CD8-positive, alpha-beta memory T cell (primary cell): ENCODE measurements at places on chromosomes 2 and 18. TPM values are rescaled to one million over a fixed set of nuclear protein-coding genes. Genes with fewer than 3 reads are reported as not detected.
A peak's percentile ranks its signal among the peaks of the same experiment; 100 is the strongest.

- DNase-seq: no peak
Observed at GRCh38 chr2:85807756-85808155, 54.0 kb downstream of the ATOH8 start.

The GAL3ST2 gene
- 0.16 TPM for total RNA-seq

- no peak for DNase-seq
Observed at GRCh38 chr18:34870555-34871310, 160.6 kb downstream of the DTNA start.

The C2orf66 gene
- not detected for total RNA-seq

The ASPRV1 gene
- total RNA-seq: 0.77 TPM

The SULT1C2 gene
- not detected for total RNA-seq

GRCh38 chr2:45882707-45883602 lies 231.5 kb downstream of the PRKCE start:
- no peak for DNase-seq

GRCh38 chr2:69830045-69830905 lies 815 bp downstream of the GMCL1 start:
- DNase-seq: peak; percentile 66

DNA sequence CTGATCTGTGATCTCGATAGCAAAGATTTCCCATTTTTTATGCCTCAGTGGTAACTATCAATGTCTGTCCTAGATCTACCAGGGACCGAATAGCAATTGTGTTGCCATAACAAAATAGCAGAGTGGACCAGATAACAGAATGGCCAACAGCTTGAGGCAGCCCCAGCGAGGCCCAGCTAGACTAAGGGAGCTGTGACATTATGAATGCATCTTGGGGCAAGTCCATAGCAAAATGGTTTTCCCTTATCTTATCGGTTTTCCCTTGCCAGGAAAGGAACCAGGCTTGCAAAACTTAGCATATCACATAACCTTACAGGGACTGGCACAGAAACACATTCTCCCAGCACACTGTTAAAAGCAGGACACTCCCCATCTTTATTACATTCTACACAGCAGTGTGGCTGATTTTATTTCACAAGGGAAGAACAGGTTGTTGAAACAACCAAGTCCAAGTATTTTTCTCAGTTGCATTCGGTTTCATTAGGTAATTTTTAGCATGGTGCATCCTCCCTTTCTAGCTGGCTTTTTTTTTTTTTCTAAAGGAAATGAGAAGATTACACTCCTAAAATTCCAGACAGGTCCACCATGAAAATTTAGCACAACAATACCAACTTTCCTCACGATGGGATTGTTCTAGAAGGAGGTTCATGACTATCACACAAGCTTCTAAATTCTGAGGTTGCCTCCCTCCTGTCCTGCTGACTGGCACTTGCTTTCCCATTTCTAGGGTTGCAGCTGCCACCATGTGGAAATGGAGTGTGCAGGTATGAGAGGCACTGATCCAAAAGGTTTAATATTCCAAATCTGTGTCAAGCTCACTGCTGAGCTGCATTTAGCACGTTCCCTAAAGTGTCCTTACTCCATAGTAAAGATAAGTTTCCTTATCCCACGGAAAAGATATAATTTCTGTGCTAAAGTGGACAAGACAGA lies 97.0 kb upstream of the SLC35G4 start:
- no peak for DNase-seq

The LRRC30 gene
- not detected for total RNA-seq

The TRIM43 gene
- not detected for total RNA-seq

DNA sequence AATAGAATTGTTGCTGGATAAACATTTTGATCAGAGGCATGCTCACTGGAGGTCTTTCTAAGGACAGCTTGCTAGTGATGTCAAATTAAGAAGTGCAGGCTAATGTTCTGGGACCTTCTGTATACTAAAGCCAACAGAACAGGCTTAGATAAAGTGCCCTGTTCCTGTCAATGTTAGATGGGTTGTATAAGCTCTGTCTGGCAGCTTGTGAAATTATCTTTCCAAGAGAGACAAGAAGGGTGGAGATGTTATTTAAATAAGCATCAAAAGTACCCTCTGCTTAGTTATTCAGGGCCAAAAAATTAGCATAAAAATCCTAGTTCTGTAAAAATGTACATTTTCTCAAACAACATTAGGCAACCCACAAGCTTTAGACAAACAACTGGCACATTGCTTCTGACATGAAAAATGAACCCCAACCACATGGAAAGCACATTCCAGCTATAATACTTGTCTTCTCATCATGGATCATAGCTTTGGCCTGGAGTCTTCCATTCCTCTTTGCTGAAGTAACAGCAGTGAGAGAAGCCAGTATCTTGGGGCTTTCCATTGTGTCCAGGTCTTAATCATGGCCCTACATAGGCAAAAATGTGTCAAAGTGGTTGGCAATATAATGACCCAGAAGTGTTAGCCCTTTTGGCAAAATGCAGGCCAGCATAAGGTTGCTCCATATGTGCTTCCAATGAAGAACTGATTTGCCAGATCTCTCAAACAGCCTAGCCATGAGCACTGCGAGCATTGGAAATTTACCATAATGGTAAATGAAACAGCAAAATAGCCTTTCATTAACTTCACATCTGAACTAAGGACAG lies 478.1 kb upstream of the ZNF804A start:
- no peak for DNase-seq

The IWS1 gene
- total RNA-seq: 53.7 TPM

The GREB1L gene
- total RNA-seq: not detected

GRCh38 chr2:70930371-70931329 lies 5.0 kb upstream of the ATP6V1B1 start:
- no peak for DNase-seq

The CFAP65 gene
- not detected for total RNA-seq
